Stimulated activated CD4-positive, alpha-beta T cell treated with anti-CD3 and anti-CD28 coated beads, Interleukin-2, amount 100 ng/mL, for 48 hours (primary cell): ENCODE measurements at places on chromosomes 6 and 20.
A peak's percentile ranks its signal among the peaks of the same experiment; 100 is the strongest.

- DNase-seq, result no peak
These were observed 121.7 kb downstream of the MRPL14 start for GRCh38 chr6:44005507-44005903.

DNA sequence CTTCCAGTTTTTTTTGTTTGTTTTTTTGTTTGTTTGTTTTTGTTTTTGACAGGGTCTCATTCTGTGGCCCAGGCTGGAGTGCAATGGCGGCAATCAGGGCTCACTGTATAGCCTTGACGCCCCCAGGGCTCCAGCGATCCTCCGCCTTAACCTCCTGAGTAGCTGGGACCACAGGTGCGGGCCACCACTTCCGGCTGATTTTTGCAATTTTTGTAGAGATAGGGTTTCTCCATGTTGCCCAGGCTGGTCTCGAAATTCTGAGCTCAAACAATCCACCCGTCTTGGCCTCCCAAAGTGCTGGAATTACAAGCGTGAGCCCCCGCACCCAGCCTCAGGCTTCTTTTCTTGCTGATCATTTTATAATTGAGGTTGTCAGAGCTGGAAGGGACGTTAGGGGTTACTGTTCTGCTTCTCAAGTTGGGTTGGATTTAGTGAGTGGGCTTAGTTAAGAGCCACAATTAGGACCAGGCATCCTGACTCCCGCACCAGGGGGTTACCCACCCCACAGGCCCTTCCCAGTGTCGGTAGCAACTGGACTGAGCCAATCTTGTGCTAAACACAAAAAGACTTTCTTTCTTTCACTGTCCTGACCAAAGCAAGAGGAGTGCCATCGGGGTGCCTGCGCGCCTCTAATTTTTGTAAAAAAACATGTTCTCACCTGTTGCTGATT, 13.1 kb upstream of the ZSCAN9 start:
- DNase-seq, result no peak

DNA sequence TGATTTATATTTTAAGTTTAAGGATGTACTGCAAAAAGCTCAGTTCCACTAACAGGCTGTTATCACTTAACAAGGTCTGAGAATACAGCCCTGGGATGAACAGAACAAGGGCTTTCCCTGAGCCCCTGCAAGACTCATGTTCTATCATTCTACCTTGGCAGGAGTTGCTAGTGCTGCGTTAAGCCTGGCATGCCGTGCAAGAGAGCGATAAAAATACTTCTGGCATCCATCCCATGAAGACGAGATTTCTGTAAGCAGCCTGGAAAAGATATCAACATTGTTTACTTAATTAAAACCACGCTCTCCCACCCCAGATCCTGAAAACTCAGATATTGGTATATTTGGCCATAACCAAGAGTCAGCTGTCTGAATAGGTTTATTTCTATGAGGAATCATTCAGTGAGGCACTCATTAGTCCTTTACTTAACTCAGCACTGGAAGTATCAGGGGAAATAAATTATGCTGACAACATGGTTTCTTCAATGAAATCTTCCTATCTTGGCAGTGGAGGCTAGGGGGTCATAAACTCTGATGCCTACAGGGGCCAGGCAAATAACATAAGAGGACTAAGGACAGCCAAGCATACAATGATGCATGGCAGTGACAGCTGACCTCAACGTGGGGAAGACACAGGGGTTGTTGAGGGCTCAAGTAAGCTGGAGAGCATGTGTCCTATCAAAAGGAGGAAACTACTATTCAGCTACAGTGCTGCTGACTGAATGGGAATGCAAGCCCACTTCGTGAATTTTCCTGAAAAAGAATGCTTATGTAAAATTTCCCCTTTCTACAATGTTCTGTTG, 37.6 kb upstream of the LYRM2 start:
- no peak for DNase-seq

GRCh38 chr20:55561259-55561658, 444.1 kb downstream of the CBLN4 start:
- no peak for DNase-seq

DNA sequence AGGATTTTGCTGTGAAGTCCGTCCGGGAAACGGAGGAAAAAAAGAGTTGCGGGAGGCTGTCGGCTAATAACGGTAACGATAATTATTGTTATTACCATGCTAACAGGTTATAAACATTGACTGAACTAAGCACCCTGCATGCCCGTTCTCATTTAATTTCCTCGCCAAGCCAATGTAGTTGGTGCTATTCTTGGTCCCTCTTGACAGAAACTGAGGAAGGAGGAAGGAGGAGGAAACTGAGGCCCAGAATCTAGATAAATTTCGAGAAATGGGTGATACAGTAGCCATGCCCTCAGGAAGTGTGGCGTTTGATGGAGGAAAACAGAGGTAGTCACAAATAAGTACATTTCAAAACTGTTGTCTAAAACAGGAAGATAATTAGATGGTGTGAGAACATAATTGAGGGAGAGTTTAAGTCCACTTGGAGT, 474 bp downstream of the TPX2 start:
- DNase-seq, result no peak

GRCh38 chr6:167420858-167421766, 96.2 kb downstream of the TTLL2 start:
- DNase-seq, result no peak

DNA sequence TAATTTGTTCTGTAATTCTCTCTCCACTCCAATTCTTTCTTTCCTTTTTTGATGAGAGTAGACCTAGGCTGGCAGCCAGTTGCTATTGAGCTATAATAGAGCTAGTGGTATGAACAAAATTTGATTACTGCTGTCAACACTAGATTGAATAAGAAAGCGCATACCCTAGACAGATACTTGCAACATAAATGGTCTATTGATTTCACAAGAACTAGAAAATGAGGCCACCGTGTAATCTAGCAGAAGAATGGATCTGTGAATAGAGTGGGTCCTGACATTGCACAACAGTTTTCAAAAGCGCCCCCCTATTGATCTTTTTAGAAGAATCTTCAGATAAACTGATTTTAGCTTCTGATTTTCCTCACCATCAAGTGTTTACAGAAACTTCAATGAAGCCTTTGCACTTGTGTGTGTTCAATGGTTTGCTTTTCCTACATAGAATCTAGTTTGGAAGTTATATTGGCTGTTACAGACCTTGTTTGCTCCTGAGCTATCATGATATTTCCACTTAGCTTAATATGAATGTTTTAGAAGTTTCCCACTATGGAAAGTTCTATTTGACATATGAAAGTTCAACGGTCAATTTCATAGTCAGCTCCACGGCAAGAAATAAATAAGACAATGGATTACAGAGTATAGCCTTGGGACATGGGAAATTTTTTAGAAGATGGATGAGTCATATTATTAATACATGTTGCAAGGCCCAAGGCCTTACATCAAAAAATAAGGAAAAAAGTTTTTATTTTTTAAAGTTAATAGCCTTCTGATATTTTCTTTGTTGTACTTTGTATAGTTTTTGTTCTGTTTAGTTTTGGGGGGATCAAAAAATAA, 55.6 kb downstream of the UTRN start:
- DNase-seq, result no peak

GRCh38 chr6:118249680-118250079, 298.4 kb upstream of the PLN start:
- no peak for DNase-seq

DNA sequence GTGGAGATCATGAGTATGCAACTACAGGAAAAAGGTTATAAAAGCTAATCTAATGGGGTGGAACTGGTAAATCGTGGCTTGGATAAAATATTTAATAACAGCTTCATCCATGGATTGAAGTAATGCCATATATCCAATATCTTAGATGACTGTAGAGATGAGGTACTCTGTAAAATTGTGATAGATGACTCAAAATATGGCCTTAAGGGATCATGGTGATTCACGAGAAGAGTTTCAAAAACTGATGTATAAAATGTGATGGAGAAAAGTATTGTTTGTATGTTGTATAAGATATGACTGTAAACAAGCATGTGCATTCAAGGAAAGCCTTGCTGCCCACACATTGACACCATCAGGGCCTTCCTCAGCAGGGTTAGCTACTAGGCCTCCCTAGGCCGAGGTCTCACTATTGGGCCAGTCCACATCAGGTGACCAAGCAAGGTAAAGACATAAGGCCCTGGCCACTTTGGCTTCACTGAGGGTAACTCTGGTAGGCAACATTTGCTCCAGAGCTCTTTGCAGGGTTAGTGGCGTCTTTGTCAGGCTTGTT, 17.7 kb upstream of the CCN6 start:
- no peak for DNase-seq

- no peak for DNase-seq
These were observed 12.2 kb upstream of the TRPC4AP start for GRCh38 chr20:35104685-35105295.

GRCh38 chr20:13008761-13009681, at the start of gene SPTLC3:
TSS of gene SPTLC3 (plus strand) at chr20:13008972. CDS start at chr20:13009268, 296 bp downstream.
- DNase-seq, result no peak

- DNase-seq, result no peak
These were observed 282.9 kb downstream of the KIF16B start for GRCh38 chr20:16290358-16290757.

DNA sequence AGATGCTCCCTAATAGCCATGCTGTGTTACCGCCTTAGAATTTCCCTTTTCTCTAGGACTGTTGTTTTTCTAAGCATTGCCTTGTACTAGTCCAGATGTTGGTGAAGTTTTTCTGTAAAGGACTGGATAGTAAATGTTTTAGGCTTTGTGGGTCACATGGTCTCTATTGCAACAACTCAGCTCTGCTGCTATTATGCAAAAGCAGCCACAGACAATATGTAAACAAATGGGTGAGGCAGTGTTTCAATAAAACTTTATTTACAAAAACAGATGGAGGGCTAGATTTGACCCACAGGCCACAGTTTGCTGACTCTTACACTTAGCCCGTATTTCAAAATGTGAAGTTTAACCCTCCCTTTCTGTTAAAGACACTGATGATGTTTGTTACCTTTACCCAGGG, 207.6 kb upstream of the MYLIP start:
- DNase-seq, result no peak

- DNase-seq, result no peak
These were observed 30.2 kb downstream of the ZNF322 start for GRCh38 chr6:26629359-26629758.

GRCh38 chr6:37155394-37156312, 14.3 kb upstream of the PIM1 start:
- peak; percentile 57 for DNase-seq

DNA sequence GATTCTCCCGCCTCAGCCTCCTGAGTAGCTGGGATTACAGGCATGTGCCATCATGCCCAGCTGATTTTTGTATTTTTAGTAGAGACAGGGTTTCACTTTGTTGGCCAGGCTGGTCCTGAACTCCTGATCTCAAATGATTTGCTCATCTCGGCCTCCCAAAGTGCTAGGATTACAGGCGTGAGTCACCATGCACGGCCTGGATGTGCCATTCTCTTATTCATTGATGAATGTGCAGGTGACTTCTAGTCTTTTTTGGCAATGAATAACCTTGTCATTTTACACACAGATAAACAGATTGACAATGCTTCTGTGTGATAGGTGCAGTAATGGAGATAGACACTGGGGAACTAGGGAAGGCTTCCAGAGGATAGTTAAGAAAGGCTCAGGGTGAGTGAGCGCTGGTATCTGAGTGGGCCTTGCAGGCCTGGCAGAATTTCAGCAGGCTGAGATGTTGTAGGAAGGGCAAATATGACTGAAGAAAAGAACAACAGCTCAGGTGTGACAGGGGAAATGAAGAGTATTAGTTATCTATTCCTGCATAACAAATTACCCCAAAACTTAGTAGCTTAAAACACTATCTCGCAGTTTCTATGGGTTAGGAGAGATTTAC, 23.3 kb downstream of the PPARD start:
- DNase-seq, result no peak

DNA sequence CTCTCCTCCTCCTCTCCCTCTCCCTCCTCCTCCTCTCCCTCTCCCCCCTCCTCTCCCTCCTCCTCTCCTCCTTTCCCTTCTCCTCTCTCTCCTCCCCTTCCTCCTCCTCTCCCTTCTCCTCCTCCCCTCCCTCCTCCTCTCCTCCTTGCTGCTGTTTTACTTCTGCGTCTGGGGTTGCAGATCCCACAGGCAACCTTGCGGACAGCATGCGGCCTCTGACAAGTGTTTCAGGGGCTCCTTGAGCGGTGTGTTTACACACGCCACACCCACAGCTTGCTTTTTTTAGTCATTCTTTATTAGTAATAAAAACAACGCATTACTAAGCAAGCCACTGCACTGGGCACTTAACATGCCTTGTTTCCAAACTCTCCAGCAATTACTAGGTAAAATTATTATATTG, 81.9 kb downstream of the TFAP2C start:
- no peak for DNase-seq

GRCh38 chr6:10626154-10626741, 68.2 kb downstream of the C6orf52 start:
- no peak for DNase-seq

GRCh38 chr6:80003826-80004172, 650 bp upstream of the TTK start:
- no peak for DNase-seq

GRCh38 chr20:33490023-33490933, at the start of gene CBFA2T2:
TSS of gene CBFA2T2 (plus strand) at chr20:33490096. CDS start at chr20:33490268, 172 bp downstream.
- DNase-seq, result peak; percentile 2

DNA sequence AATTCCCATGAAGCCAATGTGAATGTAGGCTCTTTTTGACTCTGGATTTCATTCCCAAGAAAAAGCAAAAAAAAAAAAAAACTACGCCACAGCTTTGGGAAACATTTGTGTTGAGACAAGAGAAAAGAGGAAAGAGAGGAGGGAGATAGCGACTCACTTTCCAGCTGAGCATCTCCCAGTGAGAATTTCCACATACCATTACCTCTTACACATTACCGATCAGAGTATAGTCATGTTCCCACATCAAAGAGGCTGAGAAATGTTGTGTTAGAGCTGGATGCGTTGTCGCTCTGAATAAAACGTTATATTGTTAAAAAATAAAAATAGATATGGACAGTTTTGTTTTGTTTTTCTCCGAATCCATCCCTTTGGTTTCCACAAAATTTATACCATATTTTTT, 1019.3 kb upstream of the ADGRB3 start:
- DNase-seq, result no peak

GRCh38 chr20:25148181-25148981, 47.1 kb upstream of the ENTPD6 start:
- peak; percentile 35 for DNase-seq

GRCh38 chr6:52089758-52090348, 2.4 kb upstream of the PKHD1 start:
- no peak for DNase-seq

GRCh38 chr20:25258476-25258805, 10.6 kb downstream of the PYGB start:
- DNase-seq, result no peak

DNA sequence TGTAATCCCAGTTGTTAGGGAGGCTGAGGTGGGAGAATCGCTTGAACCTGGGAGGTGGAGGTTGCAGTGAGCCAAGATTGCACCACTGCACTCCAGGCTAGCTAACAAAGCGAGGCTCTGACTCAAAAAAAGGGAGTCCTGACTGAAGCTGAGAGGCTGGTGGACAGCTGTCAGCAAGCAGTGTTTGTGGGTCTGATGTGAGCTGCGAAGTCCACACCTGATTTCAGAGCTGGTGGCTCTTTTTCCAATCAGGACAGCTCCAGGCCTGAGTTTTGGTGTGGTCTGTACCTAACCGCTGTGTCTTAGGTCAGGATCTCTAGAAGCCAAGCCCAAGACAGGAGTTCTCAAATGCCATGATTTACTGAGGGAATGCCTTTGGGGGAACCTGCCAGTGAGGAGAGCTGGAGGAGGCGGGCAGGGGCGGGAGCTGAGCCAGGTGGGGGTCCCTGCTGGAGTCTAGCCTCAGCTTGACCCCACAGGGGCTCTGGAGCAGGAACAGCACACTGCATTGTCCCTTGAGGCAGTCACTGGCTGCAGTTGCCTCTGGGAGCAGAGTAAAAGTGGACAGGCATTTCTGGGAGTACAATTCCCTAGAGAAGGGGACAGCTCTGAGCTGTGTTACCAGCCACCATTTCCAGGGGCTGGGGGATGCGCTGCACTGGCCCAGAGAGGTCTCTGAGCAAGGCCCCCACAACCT, 5.0 kb downstream of the GFRA4 start:
- no peak for DNase-seq

- no peak for DNase-seq
These were observed 39.7 kb downstream of the TAF4 start for GRCh38 chr20:62025832-62026563.
